ENCODE measurements at places on chromosomes 3 and 15. TPM values are rescaled to one million over a fixed set of nuclear protein-coding genes. Genes with fewer than 3 reads are reported as not detected.

The TP63 gene
- polyA plus RNA-seq = 0.16 TPM

The PP2D1 gene
- not detected for polyA plus RNA-seq

The MEGF11 gene
- 0.01 TPM for polyA plus RNA-seq

The PRSS50 gene
- polyA plus RNA-seq = not detected

The CPNE9 gene
- polyA plus RNA-seq = 0.09 TPM

The ASB7 gene
- 4.2 TPM for polyA plus RNA-seq

The CAND2 gene
- 1.1 TPM for polyA plus RNA-seq

The STRIT1 gene
- not detected for polyA plus RNA-seq

The SPINK8 gene
- polyA plus RNA-seq = not detected

The ANKUB1 gene
- 0.03 TPM for polyA plus RNA-seq

The SCAANT1 gene
- not detected for polyA plus RNA-seq

The DAZL gene
- polyA plus RNA-seq = not detected

All from adipose tissue (tissue), 3 donors.